Activated CD4-positive, alpha-beta T cell treated with anti-CD3 and anti-CD28 coated beads, Interleukin-2, amount 50 U/mL, for 4 hours (primary cell): ENCODE measurements at places on chromosomes 12 and 14.

- DNase-seq, result no peak
Measured at GRCh38 chr14:102530828-102531478, 21.4 kb upstream of the ANKRD9 start.

DNA sequence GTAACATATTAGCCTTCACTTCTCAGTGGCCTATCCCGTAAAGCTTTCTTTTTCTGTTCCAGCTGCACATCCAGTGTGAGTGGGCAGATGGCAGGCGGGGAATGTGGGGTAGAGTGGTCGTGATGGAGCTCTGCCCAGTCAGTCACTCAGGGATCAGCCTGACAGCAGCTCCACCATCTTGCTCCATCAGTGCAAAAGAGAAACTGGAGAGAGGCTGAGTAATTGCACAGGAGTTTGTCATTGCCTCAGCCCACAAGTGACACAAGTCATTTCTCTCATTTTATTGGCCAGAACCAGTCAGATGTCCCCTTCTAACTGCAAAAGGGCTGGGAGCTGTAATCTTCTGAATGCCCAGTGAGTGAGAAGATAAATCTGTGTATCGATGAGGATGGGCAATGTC, 66.5 kb downstream of the ATP23 start:
- DNase-seq, result no peak

GRCh38 chr12:110316861-110317260, 35.8 kb downstream of the ATP2A2 start:
- no peak for DNase-seq

DNA sequence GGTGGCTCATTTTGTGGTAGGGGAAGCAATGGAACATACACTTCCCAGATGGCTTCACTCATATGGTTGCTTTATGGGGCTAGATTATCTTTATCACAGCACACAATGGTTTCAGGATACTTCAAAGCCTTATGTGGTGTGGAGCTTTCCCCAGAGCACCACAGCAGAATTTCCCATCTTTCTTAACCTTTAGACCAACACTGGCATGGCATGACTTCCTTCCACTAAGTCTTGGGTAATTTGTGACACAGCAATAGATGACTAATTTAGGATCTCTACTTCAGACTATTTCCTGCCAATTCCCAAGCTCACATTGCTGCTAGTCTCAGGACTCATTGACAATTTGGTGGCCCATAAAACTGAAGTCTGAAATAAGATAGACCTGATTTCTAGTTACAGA, 36.9 kb upstream of the DCN start:
- no peak for DNase-seq

- DNase-seq, result no peak
Measured at GRCh38 chr14:36662543-36663403, 1.1 kb downstream of the PAX9 start.

DNA sequence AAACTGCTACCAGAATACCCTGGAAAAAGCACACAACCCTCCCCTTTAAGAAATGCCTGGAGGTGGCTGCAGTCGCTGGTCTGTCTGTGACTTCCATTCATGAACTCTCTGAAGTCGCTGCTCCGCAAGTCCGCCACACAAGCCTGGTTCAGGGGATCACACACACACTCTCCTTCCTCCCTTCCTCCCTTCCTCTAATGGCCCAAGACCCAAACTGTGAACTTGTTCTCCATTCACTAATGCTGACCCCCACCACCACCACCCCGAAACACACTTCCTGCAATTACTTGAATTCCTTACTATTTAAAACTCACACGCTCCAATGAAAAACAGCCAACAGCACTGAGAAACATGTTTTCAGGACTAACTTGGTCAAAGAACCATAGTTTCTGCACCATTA, 1.0 kb upstream of the LMO3 start:
- DNase-seq, result no peak

DNA sequence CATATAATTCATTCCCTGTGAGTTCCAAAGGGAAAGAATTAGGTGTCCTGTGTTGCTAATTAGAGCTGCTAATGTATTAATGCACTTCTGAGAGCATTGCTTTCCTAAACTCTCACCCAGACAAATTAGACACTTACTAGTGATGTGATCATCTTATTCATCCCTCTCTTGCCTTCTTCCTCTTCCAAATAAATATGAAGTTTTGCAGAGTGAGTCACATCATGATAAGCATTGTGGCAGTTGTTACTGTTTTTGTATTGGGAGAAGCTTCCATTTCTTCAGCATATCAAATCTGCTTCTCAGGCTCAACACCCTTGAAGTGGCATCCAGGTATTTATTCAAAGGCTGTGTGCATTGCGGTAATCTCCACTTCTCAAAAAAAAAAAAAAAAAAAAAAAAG, 37.3 kb upstream of the E2F7 start:
- no peak for DNase-seq

DNA sequence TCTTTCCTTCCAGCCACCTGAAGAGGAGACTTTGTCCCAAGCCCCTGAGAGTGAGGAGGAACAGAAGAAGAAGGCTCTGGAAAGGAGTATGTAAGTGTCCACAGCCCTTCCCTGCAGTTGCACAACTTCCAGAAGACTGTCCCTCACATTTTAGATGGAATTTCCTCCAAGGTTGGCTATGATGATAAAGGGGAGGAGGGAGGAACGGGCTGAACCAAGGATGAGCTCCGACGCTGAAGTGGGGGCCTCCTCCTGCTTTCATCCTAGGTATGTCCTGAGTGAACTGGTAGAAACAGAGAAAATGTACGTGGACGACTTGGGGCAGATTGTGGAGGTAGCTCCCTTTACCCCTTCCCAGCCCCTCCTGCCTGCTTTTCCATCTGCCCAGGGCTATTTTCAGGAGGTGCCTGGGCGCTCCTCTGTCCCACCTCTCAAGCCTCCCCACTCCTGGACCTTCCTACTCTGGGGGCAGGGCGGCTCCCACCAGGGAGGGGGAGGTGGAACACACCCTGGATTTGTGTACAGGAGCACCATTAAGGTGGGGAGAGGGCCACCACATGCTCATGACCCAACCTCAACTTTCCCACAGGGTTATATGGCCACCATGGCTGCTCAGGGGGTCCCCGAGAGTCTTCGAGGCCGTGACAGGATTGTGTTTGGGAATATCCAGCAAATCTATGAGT, 2.3 kb downstream of the ARHGEF25 start:
- no peak for DNase-seq

DNA sequence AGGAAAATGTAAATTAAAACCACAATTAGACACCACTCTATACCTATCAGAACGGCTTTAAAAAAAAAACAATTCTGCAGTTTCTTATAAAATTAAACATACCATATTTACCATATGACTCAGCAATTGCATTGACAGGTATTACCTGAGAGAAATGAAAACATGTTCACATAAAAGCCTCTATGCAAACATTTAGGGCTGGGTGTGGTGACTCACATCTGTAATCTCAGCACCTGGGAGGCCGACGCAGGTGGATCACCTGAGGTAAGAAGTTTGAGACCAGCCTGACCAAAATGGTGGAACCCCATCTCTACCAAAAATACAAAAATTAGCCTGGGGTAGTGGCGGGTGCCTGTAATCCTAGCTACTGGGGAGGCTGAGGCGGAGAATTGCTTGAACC, 41.1 kb downstream of the SPTB start:
- no peak for DNase-seq

DNA sequence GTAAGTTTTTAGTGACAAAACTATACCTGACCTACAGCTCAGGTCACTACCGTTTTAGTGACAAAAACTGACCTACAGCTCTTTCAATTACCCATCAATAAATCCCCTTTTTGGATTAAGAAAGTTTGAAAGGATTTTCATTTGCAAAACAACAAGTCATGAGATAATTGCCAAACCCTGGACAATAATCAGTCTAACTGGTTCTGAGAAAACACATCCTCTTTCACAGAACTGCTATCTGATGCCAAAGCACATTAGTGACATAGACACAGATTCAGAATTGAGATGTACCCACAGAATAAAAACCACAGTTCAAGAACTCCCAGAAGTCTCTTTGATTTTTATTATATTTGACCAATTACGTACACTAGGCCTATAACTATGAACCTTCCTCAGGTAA, 126.0 kb upstream of the COCH start:
- no peak for DNase-seq

GRCh38 chr12:80937391-80938238, at the start of gene LIN7A:
TSS of gene LIN7A (minus strand) at chr12:80937934. CDS start at chr12:80937722, 212 bp downstream.
- DNase-seq, result no peak

GRCh38 chr14:35553808-35554207, 19.8 kb downstream of the INSM2 start:
- no peak for DNase-seq

GRCh38 chr14:98965076-98965475, 306.9 kb downstream of the BCL11B start:
- DNase-seq, result no peak

GRCh38 chr12:124954771-124955170, 34.2 kb downstream of the DHX37 start:
- DNase-seq, result no peak

- no peak for DNase-seq
Measured at GRCh38 chr12:103139876-103140275, 182.4 kb downstream of the ASCL1 start.

DNA sequence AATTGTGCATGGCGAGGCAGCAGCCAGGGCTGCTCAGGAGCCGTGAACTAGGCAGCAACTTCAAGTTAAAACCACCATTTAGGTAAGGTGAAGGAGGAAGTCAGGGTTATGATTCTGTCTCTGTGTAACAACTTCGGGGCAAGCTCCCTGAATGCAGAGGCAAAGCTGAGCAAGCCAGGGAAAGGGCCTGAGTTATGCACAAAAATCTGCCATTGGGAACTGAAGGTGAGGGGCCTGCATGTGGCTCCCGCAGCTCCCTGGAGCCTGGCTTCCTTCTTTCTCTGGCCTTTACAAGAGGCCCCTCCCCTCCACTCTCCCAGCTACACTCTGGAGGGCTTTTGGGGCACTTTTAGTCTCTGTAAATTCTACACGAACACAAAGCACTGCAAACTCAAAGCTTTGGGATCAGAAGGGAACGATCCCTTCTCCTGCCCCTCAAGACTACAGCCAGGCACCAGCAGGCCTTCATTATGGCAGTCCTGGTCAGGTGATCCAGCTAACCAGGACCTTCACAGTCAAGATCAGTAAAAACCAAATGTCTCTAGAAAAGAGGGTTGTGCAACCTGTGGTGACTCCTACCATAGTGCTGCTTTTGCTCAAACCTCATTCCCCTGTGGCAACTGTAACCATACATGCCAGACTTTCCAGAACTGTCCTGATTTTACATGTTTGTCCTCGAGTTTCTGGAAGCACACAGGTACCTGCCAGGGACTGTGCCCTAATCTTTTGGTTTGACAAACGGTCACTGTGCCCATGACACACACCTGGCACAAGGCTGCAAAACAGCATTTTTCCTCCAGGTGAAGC, 67.2 kb upstream of the PTGR2 start:
- no peak for DNase-seq

DNA sequence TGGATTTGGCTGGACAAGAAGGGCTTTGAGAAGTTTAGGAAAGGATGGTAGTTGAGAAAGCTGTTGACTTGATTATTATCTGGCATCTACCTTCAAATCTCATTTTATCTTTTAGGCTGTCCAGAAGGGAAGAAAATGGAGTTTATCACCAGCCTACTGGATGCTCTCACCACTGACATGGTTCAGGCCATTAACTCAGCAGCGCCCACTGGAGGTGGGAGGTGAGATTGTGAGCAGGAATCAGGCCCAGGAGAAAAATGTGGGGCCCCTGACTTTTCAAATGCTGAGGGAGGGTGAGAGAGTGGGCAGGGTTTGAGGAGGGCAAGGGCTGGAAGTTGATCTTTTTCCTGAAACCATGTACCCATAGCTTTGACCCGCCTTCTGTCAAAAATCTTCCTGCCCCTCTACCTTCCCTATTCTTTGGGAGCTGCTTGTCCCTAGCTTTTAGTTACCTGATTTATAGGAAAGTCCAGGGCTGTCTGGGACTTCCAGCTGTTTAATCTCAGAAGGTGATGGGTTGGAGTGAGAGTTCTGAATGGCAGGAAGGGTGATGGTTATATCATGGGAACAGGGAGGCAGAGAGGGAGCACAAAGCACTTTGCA, 134.2 kb downstream of the SMOC1 start:
- DNase-seq, result no peak

DNA sequence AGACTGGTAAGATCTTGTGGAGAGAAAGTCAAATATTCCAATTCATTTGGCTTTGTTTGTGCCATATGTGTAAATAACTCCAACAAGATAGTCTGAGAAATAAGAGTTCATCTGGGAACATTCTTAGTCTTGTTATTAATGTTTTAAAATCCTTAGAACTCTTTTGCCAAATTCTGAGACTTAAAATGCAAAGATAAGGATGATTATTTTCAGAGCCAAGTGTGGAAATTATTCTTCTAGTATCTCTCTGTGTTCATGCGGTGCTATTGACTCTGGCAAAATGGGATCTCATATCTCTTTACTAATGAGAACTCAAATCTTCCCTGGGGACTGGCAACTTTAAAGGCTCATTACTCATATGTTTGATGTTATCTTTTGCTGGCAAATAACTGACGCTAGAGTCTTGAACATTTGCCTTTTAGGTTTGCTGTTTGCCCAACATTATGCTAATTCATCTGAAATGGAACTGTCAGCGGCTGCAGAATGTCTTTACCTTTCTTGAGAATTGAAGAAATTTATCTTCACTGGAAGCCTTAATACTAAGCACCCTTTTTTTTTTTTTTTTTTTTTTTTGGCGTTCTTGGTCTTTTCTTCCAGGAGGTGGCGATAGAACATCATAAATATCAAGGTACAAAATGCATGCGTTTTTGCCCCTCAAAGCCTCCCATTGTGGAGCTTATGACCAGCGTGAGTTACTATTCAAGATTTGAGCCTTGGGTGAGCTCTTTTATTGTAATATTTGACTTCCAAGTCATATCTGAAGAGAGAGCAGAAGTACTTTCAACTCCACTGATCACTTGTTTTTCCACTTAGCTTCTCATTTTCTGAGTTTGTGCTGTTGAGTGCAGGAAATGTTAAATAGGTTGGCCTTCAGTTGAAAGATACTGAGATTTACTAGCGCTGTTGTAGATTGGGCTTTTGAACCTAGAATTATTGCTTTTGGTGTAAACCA, 86.5 kb downstream of the CAND1 start:
- DNase-seq, result no peak

DNA sequence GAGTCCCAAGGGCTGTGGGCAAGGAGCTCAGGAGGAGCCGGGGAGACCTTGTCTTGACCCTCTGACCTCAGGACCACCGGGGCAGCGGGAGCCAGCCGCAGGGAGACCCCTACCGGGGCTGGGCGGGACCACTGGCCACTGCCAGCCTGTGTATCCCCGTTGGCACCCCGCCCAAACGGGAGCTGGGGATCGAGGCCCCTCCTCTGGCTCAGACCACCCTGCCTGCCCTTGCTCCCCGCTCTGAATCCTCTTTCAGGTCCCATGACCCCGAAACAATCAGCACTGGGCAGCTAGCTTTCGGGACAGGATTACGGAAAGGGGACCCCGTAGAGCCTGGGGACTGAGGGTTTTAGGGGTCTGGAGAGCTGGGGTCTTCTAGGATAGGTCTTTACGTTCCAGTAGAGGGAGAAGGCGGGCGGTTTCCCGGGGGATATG, 1.3 kb downstream of the GLI1 start:
- no peak for DNase-seq

DNA sequence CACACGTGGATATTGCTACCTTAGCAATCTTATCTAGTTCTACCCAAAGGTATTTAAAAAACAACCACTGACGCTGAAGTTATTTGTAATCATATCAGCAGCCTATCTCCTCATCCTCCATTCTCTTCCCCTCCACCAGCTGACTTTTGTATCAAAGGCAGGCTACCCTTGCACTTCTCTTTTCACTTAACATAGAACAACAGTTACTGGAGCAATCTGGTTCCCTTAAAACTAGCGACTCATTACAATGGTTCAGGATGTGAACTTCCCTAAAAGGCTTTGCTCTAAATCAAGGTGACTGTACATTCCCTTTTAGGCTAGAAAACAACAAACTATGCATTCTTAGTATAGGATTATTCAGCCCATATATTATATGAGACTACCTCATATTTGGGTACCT, 404.7 kb downstream of the APAF1 start:
- no peak for DNase-seq

- no peak for DNase-seq
Measured at GRCh38 chr14:23163830-23164229, 19.6 kb downstream of the SLC7A8 start.
